ENCODE measurements at places on chromosomes 12 and 14. TPM values are rescaled to one million over a fixed set of nuclear protein-coding genes. Genes with fewer than 3 reads are reported as not detected.

DNA sequence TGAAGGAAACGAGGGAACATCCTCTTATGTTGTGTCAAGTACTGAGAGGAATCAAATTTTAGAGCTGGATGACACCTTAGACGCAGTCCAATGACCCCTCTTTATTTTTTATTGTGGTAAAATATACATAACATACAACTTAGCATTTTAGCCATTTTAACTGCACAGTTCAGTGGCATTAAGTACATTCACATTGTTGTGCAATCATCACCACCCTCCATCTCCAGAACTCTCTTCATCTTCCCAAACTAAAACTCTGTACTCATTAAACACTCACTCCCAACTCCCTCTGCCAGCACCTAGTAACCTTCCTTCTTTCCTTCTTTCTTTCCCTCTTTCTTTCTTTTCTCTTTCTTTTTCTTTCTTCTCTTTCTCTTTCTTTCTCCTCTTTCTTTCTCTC, 97.2 kb upstream of the SLC24A4 start:
- DNase-seq = no peak

Gene ACRBP
- total RNA-seq = not detected

Gene BATF
- not detected for total RNA-seq

Gene TGFB3
- total RNA-seq = 3.1 TPM

- DNase-seq = no peak
Observed at GRCh38 chr12:132516095-132517012, 26.4 kb downstream of the FBRSL1 start.

Gene RFX4
- total RNA-seq = not detected

- no peak for DNase-seq
Observed at GRCh38 chr12:46144433-46144832, 124.4 kb downstream of the SLC38A1 start.

DNA sequence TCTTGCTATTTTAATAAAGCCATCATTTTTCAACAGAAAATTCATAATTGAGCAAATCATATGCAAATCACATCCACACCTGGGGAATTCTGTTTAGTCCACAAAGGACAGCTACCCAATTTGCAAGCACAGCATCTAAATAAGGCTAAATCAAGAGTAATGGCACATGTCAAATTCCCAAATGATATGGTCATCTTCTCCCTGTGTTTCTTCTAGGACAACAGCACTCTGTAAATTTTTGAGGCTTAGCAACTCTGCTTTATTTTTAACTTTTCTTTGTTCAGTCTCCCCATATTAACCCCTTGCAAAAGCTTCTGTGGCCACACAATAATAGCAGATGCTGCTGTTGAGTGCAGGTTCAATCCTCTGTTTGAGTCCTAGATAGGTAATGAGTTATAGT, 155.6 kb upstream of the DAAM1 start:
- DNase-seq = no peak

- DNase-seq = no peak
Observed at GRCh38 chr12:4720637-4720995, 416 bp downstream of the GALNT8 start.

Gene KRT86
- total RNA-seq = not detected

Gene OR6C2
- not detected for total RNA-seq
